ENCODE measurements at places on chromosomes 2 and 18.

- DNase-seq, result no peak
Observed at GRCh38 chr2:144660518-144661316, 140.8 kb upstream of the ZEB2 start.

DNA sequence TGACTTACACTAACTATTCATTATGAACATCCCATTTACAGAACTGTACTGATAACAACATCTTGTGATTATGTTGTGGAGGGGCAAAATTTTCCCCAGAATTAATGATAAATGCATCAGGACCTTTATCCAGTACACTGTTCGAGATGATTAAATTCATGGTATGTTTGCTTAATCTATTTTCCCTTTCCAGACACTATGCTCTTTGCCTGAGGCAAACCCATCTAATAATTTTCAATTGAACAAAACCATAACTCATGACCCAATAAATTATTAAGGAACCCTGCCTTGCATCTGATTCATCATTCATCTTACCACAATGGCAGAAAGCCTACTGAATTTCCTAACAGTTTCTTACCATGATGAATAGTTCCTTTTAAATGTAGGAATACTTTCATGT lies 385.0 kb downstream of the DSEL start:
- no peak for DNase-seq

- no peak for DNase-seq
Observed at GRCh38 chr2:155266583-155266982, 568.1 kb downstream of the KCNJ3 start.

GRCh38 chr2:112048887-112049286 lies 6.2 kb upstream of the TMEM87B start:
- no peak for DNase-seq

DNA sequence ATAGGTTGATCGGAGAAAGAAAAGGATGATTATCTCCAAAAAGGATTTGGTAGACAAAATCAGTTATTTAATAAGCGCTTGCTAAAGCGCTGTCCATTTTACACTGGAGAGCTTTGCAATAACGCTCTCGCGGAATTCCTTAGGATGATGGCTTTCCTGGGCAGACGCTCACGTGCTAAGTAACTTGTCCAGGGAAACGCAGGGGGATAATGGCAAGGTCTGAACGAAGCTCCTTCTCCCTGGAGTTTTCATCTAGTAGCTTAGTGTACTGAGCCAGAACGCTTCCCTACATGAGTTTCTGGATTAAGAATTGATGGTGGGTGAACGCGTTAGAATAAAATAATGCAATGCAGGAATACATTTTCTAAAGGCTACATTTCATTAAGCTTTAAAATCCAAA lies 739.5 kb upstream of the SALL3 start:
- DNase-seq, result no peak

DNA sequence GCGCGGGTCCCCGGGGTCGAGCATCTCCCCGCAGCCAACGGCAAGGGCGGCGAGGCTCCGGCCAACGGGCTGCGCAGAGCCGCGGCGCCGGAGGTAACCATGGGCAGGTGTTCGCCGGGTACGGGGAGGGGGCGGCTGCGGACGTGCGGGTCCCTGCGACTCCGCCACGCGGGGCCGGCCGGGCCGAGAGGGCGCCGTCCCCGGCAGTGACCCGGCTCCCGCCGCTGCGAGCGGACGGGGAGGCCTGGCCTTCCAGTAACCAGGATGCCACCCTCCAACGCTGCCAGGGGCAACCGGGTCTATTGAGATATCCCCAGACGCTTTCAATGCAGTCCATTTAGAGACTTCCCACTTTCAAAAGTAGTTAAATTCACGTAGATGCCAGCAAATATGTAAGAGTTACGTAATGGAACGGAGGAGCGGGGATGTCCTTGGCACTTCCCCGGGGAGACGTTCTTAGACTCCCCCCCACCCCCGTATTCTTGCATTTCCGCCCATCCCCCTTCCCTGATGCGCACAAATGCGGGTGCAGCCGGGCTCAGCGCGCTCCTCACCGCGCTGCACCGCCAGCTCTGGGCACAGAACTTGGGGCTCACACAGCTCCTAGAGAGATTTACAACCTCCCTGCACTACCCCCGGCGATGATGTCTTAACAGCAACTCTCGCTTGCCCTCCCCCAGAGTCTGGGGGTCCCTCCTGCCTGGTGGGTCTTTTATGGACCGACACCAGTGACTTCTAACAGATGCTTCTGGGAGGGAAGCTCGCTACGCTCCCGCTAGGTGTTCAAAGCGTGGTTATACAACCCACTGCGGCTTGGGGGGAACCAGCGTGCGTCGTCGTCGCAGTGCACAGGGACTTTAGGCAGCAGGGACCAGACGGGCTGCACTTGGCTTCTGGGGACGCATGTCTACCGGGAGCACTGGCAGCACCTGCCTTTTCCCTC lies 657 bp downstream of the SGPP2 start:
- no peak for DNase-seq

DNA sequence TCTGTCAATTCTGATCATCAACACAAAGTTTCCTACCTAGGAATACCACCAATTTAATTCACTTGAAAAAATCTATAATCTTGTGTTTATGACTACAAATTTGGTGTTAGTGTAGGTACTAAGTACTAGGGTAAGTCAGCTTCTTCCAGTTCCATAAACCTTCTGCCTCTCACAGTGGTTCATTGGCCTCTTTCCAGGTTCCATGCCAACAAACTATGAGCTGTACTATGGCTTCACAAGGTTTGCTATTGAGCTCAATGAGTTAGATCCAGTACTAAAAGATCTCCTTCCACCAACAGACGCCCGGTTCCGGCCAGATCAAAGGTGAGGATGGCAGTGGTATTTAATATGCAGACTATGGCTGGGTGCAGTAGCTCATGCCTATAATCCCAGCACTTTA lies 58.8 kb downstream of the PRKRA start:
- no peak for DNase-seq

- DNase-seq, result no peak
Observed at GRCh38 chr2:192535956-192536921, 341.5 kb upstream of the TMEFF2 start.

DNA sequence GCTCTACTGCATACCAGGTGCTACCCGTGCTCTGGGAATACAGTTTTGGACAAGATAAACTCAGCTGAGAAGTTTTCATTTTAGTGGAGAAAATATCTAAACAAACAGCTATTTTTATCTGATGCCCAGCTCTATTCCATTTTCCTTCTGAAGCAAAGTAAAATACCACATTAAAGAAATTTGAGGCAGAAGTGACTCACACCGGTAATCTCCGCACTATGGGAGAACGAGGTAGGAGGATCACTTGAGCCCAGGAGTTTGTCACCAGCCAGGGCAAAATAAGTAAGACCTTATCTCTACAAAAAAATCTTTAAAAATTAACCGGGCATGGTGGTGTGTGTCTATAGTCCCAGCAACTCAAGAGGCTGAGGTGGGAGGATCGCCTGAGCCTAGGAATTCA lies 416.2 kb upstream of the LYPD1 start:
- DNase-seq, result no peak

DNA sequence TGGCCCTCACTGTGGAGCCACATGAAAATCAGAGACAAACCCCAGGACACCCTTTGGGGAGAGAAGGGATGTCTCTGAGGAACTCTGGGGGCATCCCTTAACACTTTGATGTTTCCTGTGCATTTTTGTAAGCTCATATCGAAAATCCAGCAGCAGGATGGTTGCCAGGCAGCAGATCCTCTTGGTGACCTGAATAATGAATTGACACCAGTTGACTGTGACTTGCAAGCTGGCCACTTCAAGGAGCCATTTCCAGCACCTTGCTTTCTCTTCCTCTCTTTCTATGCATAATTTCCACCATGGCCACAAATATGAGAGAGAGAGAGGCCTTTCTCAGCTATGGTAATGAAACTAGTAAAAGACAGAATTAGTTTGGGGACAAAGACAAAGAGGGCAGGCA lies 91.7 kb downstream of the NRP2 start:
- DNase-seq, result no peak

- DNase-seq, result no peak
Observed at GRCh38 chr18:27110319-27110718, 74.8 kb downstream of the CHST9 start.

DNA sequence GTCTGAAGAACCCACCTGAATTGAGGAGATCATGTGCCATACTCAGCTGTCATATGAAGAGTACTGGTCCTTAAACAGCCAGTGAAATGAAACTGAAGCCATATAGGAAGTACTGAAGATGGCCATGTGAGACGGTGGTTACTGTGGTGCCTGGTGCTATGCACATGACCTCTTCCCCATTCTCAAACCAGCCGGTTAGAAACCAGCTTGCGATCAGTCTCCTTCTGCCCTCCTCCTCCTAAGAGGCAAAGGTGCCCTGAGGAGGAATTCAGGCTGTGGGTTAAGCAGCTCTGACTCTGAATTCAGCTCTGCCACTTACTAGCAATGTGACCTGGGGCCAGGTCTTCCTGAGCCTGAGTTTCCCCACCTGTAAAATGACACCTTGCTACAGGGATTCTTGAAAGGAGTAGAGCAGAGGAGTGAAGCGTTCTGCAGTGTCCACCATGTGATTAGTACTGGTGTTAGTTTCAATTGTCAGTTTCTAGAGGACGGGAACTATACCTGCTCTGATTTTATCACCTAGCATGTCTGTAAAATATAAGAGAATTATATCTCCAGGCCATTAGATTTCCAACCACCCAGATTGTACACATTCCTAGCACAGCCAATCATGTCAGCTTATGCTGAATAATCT lies 5.1 kb downstream of the FECH start:
- DNase-seq, result peak; percentile 3

GRCh38 chr18:6722690-6723089 lies 6.8 kb upstream of the ARHGAP28 start:
- no peak for DNase-seq

DNA sequence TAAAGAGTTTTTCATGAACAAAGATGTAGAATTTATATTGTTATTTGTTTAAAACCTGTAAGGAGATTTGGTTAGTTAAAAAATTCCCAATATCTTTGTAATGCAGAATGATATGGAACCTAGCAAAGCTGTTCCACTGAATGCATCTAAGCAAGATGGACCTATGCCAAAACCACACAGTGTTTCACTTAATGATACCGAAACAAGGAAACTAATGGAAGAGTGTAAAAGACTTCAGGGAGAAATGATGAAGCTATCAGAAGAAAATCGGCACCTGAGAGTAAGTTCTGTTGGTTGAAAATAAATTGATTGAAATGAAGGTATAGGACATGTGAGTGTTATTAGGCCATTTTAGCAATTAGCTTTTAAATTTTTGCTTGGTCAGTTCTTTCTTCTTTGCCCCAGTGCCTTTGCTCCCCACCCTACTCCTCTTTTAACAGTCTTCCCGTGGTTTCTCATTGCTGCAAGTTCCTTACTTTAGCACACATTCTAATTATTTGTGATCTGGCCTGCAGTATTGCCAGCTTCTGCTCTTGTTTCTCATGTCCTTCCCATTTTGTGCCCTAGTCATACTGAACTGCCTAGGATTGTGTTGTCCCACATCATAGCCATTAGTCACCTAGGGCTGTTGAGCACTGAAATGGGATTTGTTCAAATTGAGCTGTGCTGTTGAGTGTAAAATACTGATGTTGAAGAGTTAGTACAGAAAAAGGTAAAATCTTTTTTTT lies 36.6 kb downstream of the VAPA start:
- no peak for DNase-seq

GRCh38 chr2:101057051-101057933 lies 55.2 kb downstream of the RPL31 start:
- DNase-seq, result no peak

DNA sequence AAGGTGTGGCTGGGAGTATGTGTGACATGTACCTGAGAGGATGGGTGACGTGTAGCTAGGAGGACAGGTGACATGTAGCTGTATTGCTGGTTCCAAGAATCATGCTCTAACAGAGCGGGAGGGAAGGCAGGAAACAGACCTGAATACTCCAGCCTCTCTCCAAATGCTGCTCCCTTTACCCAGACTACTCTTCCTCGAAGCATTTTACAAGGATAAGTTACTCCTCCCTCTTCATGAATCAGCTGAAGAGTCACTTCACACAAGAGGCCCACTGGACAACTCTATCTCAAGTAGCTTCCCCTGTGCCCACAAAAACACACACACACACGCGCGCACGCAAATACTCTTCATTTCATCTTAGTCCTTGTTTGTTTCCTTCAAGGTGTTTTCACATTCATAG lies 52.6 kb upstream of the KIDINS220 start:
- DNase-seq, result no peak

DNA sequence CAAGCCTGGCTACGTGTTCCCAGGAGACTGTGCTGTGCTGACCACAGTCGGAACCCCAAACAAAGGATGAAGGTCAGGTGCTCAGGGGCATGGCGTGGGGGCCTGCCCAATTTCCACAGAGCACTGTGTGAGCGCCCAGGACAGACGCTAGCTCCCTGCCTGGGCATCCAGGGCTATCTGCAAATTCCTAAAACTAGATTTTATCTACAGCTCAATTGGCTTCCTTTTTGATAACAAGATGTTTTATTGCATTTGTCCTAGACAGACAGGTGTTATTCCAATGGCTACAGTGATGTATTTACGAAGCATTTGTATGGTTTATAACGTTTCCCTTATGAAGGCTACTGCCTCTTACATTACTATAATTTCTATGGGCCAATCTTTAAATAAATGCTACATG lies 16.0 kb downstream of the PTGR3 start:
- DNase-seq, result no peak

- no peak for DNase-seq
Observed at GRCh38 chr18:48842259-48843061, 108.3 kb downstream of the SMAD7 start.

DNA sequence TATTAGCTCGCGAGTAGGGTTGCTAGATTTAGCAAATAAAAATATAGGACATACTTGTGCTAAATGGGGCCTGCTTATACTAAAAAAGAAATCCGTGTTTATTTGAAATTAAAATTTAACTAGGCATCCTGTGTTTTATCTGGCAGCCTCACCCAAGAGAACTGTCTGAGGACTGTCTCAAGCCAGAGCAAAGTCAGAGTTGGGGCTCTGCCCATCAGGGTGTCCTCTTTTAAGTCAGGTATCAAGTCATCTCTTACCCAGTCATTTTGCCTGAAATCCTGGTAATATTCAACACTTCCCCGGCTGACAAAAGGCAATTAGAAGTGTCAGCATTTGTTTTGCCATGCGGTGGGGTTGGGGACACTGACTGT lies 48.3 kb upstream of the ST3GAL5 start:
- no peak for DNase-seq

DNA sequence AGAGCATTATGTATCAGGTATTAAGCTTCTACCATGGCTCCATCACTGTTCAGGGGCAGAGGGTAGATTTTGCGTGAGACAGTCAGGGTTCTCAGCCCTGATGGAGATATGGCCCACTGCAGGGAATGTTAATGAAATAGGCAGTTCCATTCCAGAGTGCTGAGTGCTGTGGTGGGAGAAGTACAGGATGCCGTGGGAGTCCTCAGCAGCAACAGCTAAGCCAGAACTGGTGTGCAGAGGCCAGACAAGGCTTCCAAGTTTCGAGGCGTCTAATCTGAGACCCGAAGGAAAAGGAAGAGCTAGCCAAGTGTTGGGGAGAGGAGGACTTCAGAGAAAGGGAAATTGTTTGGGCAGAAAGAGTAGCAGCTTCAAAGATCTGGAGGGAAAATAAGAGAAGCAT lies 30.2 kb upstream of the MAPRE2 start:
- no peak for DNase-seq
